Activated effector memory CD4-positive, alpha-beta T cell treated with anti-CD3 and anti-CD28 coated beads, Interleukin-2, amount 50 U/mL, for 16 hours (primary cell): ENCODE measurements at places on chromosomes 12 and 14.

- peak; percentile 81 for DNase-seq
Measured at GRCh38 chr12:124916374-124917134, 2.1 kb upstream of the UBC start.

DNA sequence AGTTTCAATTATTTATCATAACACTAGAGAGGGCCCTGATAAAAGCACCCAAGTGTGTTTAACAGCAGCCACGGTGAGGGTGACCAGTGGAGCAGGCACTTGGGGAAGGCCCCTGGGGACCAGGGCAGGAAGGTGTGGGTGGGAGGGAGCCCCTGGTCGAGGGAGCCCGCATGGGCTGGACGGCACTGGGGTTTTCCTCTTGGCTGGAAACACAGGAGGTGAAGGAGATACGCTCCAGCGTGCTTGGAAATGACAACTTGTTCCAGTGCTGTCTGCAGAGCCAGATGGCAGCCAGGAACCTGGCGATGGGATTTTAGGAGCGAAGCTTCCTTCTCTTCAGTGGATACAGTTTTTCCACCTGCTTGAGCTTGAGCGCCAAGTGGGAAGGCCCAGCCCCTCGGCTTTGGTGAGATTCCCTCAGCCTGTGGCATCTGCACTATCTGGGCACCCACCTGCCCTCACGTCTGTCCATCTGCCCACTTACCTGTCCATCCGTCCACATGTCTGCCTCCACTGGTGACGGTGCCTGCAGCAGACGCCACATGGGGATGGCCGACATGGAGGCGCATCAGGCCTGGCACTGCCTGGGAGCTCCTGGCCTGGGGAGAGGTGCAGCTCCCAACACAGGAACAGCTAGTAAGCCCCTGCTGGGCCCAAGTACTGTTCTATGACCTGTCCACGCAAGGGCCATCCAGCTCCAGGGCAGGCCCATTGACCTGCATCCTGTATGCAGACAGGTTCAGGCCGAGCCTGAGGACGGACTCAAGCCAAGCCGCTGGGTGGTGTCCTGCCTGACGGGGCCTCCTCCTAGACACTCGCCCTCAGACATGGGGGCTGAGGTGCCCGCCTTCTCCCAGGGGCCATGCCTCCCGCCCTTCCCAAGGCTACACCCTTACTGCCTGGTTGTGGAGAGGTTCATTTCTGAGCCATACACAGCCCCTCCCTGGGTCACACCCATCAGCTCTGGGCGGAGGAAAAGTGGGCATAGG lies 192.2 kb upstream of the C14orf180 start:
- DNase-seq: peak; percentile 59

DNA sequence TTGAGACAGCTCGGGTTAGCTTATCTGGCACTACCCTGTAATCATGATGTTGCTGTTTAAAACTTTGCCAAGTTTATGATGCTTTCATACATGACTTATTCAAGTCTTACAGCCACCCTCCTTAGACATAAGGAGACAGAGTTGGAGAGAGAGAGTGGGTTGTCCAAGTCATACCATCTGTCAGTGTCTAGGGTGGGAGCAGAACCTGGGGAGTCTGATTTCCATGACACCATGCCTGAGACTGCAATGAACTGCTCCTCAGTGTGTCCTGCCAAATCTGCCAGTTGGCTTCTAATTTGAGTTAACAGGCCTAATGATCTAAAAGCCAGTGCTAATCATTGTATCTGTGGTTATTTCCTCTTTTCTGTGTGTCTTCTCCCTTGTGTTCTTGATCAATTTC lies 43.7 kb upstream of the PHC1 start:
- no peak for DNase-seq

DNA sequence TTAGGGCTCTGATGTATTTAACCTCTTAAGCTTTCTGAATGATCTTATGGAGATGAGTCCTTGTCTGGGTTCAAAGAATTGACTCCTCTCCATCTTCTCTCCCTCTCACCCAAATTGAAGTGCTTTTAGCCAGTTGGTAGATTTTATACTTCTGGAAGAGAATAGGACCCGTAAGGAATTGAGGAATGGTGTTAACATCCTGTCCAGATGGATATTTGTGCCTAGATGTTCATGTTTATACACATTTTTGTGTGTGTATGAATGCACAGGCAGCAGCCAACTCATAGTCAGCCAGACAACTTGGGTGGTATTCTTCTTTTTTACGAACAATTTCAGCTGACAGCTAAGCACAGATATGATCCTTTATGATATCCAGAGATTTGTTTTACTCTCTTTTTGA lies 449.6 kb upstream of the RGS6 start:
- no peak for DNase-seq

GRCh38 chr12:7608184-7608911 lies 57.4 kb downstream of the APOBEC1 start:
- DNase-seq: no peak

DNA sequence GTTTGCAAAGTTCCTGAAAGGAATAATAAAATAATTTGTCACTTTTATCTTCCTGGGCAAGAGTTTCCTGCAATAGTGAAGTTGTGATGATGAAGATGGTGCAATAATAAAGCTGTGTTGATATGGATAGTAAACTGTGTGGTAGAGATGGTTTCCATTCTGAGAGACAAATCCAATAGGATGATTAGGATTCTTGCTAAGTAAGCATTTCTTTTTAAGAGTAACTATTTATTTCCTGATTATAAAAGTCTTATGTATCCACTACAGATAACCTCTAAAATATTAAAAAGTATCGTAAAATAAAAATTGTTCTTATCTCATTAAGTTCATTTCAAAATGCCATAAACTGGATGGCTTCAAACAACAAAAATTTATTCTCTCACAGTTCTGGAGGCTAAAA lies 28.7 kb downstream of the TSPAN11 start:
- DNase-seq: no peak

DNA sequence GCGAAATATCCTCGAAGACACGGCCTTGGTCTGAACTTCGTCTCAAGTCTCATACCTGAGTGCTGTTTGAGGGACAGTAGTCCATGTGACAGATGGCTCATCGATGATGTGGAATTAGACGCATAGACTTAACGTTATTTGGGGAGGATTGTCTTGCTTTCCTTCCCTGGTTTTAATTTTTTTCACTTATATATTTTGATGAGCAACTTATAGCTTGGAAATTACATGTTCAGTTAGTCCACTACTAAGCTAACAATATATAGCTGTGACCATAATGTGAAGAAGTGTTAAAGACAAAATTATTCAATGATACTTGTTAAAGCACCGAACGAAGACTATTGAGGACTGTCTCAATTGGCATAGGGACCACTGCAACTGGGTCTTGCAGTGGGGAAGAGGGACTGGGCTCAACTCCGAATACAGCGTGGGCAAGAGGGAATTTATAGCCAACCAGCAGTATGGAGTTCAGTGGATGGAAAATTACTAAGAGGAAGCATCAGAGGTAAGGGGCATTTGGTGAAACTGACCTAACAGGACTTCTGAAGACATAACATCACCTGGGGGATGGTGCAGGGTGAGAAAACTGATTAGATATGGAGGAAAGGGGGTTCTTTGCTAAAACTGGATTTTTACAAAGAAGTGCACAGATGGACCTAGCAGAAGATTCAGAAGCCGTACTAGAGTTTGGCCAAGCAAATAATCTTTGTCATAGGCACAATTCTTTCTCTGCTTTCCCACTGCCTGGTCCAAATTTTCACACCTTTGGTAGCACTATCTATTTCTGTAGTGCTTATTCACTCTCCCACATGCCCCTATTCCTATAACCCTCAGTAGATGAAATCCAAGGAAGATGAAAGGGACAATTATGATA lies 910 bp upstream of the TM7SF3 start:
- DNase-seq: no peak

DNA sequence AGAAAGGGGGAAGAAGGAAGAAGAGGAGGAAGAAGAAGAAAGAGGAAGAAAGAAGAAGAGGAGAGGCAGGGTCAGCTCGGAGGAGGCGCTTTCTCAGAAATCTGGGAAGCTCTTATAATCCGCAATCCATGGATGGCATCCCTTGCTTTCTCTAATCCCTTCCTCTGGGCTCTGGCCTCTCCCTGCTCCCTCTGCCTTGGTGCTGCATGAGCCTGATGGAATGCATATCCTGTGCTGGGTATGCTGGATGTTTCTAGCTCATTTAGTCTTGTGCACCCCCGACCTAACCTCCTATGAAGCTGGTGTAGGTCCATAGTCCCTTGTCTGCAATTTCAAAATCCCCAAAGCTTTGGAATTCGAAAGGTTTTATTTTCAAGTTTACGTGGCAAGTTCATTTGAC lies 94.2 kb upstream of the MYL2 start:
- no peak for DNase-seq
